CD4-positive, alpha-beta T cell (primary cell): ENCODE measurements at places on chromosomes 1 and 21.

DNA sequence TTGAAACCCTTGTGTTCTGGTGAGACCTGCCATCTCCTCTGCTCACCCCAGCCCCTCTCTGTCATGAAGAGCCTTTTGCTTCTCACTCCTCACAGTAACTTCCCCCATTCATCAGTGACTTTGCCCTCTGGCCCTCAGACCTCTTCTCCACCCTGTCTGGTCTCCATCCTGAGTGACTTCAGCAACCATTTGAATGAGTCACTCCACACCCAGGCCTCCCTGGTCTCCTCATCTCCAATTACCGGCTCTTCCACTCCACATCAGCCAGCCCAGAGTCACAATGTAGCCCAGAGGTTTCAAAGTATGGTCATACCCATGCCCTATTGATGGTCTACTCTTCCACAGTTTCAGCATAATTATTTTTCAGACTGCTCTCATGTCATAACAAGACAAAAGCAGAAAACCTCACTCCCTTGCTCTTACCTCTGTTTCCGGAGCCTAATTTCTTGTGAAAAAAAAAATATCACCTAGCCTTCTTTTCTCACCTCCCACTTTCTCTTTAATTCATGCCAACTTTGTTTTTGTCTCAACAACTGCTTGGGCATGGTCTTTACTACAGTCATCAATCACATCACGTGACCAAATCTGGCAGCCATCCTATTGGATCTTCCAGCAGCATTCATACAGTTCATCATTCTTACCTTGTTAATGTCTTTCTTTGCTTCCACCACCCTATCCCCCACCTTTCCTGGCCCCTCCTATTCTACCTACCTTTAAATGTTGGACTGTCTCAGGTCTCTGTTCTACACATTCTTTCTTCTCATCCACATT lies 35.6 kb upstream of the NEK7 start:
- no peak for DNase-seq

DNA sequence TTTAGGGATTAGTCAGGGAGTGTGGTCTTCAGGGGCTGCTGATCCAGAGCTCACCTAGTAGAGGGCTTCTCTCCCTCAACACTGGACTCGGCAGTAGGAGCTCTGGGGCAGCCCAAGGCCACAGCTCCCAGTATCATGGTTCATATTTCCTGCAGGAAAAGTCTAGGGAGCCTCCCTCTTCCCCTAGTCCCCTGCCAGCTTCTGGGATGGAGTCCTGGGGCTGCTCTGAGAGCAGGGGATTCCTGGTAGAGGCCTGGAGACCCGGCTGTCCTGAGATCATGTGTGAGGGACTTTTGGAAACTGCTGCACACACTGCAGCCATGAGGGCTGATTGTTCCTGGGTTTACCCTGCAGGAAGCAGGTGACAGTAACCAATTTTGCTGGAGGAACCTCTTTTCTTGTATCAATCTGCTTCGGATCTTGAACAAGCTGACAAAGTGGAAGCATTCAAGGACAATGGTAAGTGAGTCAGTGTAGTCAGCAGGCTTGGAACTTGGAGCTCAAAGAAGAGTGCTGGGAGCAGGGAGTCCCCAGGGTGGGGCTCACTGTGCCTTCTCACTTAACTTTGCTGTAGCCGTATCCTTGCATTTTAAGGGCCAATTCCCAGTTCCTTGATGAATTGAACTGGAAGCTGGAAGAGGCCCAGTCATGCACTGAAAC lies 16.3 kb downstream of the STRIP1 start:
- no peak for DNase-seq

GRCh38 chr1:240420766-240421165 lies 191.2 kb downstream of the GREM2 start:
- no peak for DNase-seq

- DNase-seq: peak; percentile 23
These were observed 48.3 kb downstream of the IL23R start for GRCh38 chr1:67214420-67215174.

DNA sequence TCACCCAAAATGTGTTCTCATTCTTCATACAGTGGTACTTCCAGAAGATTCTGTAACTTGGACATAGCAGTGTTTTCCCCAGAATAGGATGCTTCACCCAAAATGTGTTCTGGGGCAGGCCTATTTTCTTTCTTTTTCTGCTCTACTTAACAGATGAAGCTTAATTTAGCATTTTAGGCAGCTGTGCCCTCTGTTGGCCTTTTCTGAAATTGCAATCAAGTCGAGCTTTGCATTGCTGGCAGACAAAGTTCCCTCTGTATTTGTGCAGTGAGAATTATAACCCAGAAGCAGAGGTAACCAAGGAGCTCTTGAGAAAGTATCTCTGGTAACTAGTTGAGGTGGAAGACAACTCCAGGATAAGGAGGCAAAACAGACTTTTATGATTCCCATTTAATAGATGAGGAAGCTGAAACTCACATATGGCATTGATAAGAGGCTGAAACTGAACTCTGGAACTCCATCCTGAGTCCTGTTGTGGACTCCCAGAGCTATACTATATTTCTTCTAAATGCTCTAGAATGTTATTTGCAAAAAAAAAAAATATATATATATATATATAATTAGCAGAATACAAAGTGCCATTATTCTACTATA lies 50.3 kb upstream of the L1TD1 start:
- no peak for DNase-seq
